Midbrain (tissue), 1 donor: ENCODE measurements at places on chromosomes 11 and 22.

DNA sequence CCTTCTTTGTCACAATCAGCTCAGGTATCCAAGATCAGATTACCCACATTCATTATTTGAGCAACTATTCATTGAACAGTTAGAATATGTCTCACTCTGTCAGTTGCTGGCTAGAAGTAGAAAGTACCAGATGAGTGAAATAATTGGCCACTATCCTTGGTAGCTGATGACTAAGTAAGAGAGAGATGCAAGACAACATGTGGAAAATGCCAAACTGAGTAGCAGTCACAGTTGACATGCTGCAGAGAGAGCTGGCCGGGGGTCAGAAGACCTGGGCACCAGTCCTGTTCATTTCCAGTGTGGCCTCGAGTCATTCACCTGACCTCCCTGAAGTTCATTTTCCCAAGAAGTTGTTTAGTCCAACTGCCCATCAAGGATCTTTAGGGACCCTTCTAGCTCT, 22.5 kb upstream of the SMIM35 start:
- DNase-seq: no peak

GRCh38 chr11:7251836-7252682, at the start of gene SYT9:
Gene SYT9, plus strand, starts transcription at chr11:7251904. Its CDS starts 283 bp downstream, at chr11:7252187.
- peak; percentile 89 for DNase-seq

- DNase-seq: peak; percentile 36
These were observed 1.1 kb upstream of the DDX6 start for GRCh38 chr11:118791961-118792569.

- no peak for DNase-seq
These were observed 21.5 kb downstream of the PICALM start for GRCh38 chr11:86047275-86047991.

DNA sequence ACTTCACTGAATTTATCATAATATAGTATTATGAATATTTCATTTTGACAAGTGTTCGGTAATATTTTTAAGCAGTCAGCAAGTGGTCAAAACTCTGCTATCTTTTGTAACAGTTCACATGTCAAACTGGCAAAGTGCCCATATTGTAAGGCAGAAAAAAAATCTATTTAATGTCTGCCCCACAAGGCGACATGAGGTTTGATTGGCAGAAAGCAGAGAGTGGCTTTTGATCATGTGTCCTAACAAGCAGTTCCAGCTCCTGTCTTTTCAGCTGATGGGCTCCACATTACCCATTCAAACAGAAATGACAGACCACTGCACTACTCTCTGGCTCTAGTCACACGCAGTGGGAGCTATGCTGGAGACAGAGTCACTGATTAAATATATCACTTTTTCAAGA, 59.0 kb downstream of the SOX6 start:
- DNase-seq: no peak

DNA sequence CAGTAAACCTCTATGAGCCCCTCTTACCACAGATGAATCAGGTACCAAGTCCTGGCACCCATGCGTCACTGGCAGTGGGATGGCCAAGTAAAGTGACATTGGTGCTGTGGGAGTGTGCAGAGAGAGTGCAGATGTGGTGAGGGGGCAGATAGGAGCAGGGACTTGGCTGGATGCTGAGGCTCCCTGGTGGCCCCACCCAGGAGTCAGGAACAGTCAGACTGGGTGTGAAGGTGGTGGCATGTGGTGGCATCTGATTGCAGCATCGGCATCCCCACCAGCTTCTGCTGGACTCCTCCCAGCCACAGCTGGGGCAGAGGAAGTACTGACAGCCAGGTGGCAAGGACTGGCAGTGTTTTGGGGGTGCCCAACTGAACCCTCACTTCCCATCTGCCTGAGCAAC, 11.4 kb downstream of the DGAT2 start:
- DNase-seq: no peak

GRCh38 chr22:40665312-40665711, 14.0 kb upstream of the MCHR1 start:
- DNase-seq: peak; percentile 54

- DNase-seq: no peak
These were observed 16.7 kb downstream of the MMP7 start for GRCh38 chr11:102513869-102514268.

- DNase-seq: no peak
These were observed 37.6 kb upstream of the SLC5A1 start for GRCh38 chr22:32005453-32005852.

DNA sequence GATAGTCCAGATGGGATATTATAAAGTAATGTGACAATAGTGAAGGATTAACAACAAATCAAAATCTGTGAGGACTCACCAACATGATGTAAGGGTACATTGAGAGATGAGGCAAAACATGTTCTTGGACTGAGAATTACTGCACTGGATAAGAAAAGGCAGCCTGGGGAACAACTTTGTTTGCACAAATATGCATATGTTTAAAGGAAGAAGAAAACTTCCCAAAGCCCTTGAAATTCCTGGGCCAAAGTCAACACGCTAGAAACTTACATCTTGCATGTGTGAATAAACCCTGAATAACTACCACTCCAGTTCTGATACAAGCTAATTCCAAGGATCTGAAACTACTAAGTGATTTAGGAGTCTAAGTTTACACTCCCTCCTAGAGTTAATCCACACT, 1.1 kb downstream of the OR52A5 start:
- no peak for DNase-seq

GRCh38 chr22:38795569-38795968, 1.6 kb upstream of the DNAL4 start:
- DNase-seq: no peak
